ENCODE measurements at places on chromosomes 1 and 21.

- no peak for DNase-seq
Observed at GRCh38 chr1:236733653-236734052, 47.4 kb downstream of the ACTN2 start.

DNA sequence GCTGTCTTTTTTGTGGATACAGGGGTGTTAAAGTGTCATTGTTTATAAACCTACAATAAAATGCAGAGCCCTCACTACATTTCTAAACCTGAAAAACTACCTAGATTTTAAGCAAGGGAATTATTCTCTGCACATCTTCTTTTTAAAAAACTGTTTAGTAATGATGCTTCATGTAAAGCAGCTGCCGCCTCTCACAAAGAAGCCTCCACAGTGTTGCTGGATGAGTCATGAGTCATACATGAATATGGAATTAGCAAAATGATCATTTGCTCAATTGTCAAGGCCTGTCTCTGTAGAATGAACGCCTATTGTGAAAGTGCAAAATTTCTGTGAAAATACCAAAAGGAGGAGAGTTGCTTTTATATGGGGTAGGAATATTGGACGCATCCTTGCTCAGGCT, 259.5 kb upstream of the CHRM3 start:
- no peak for DNase-seq

DNA sequence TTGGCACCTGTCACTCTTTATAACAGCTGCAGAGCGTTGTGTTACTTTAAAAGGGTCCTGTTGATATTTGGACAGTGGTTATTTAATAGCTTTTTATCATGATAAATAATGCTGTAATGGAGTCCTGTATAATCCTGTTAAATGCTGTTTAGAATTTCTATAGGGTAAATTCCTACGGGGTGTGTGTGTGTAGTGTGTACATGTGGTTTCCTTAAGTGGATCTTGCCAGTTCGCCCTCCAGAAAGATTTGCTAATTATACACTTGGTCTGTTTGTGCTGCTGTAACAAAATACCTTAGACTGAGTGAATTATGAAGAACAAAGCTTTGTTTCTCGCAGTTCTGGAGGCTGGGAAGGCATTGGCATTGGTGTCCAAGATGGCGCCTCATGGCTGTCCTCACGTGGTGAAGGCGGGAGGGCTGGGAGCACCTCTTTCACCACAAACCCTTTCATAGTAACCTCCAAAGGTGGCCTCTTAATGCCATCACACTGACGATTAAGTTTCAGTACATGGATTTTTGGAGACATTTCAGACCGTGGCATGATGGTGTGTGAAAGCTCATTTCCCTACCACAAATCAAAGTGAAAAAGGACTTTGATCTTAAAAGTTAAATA, 11.2 kb downstream of the PRMT2 start:
- DNase-seq: no peak

DNA sequence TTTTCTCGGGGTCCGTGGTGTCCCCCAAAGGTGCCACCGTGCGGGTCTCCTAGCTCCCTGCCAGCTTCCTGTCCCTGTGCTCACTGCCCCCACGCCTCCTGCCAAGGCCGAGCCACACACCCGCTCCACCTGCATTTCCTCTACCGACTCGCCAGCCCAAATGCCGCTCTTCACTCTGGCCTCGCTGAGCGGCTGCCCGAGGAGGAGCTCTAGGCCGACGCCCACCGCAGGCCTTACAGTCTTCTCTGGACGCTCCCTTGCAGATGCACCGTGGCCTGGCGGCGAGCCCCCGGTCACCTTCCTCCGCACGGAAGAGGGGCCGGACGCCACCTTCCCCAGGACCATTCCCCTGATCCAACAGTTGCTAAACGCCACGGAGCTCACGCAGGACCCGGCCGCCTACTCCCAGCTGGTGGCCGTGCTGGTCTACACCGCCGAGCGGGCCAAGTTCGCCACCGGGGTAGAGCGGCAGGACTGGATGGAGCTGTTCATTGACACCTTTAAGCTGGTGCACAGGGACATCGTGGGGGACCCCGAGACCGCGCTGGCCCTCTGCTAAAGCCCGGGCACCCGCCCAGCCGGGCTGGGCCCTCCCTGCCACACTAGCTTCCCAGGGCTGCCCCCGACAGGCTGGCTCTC, 26.3 kb downstream of the FTCD start:
- no peak for DNase-seq

- DNase-seq: no peak
Observed at GRCh38 chr1:18903291-18903756, 969 bp upstream of the ALDH4A1 start.

GRCh38 chr1:53133261-53134041, 9.0 kb downstream of the SLC1A7 start:
- no peak for DNase-seq

DNA sequence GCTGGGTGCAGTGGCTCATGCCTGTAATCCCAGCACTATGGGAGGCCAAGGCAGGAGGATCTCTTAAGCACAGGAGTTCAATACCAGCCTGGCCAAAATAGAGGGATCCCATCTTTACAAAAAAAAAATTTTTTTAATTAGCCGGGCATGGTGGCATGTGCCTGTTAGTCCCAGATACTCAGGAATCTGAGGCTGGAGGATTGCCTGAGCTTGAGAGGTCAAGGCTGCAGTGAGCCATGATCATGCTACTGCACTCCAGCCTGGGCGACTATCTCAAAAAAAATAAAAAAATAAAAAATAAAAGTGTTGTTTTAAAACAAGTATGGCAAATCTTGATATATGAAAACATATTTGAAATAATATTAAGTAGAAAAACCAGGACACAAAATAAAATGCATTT, 44.4 kb upstream of the CACHD1 start:
- DNase-seq: no peak

GRCh38 chr1:46585312-46585938, 18.6 kb downstream of the MKNK1 start:
- no peak for DNase-seq

GRCh38 chr1:178910023-178910422, 39.1 kb upstream of the ANGPTL1 start:
- DNase-seq: no peak

GRCh38 chr1:224529844-224530243, 86.3 kb upstream of the CNIH3 start:
- no peak for DNase-seq

DNA sequence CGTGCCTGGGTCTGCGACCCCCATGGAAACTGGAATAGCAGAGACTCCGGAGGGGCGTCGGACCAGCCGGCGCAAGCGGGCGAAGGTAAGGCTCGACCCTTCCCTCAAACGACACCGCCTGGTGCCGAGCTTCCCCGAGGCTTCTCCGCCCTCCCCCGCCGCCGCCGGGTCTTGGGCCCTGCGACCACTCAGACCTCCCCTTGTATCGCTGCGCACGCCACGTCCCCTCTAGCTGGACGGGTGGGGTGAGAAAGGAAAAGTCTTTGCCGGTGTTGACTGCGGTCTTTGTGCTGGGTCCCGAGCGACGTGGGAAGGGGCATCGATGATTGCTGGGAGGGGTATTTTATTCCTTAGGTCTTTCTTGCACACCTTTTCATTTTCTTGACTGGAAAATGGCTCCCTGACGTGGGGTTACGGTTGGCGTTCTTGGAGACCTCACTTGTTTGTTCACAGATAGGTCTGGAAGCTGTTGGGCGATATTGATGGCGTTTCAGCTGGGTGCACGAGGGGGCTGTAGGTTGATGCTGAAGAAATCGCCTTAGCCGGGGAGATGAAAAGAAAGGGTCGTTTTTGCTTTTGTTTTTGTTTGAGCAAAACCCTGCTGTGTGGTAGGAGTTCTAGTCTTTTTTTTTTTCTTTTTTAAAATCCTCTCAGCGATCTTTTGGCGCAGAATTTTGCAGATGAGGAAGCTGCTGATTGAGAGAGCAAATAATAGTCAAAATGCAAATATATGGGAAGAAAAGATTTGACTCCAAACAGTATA, 776 bp downstream of the KDM1A start:
- peak; percentile 53 for DNase-seq

GRCh38 chr21:45113543-45113942, 39.2 kb downstream of the ADARB1 start:
- DNase-seq: no peak

DNA sequence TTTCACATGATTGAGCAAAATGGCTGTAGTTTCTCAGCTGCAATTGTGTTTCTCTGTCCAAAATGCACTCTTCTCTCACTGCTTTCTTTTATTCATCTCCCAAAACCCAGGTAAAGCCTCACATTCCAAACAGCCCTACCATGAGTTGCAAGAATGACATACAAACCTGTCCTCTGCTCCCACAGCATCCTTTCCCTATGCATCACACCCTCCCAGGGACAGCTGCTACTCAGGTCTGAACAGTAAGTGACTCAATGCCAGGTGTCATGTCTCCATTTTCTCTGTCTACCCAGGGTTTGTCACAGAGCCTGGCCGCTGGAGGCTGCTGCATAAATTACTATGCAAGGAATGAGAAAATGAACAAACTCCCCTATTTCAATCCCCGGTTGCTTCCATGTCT, 118.5 kb downstream of the PLD5 start:
- DNase-seq: no peak

DNA sequence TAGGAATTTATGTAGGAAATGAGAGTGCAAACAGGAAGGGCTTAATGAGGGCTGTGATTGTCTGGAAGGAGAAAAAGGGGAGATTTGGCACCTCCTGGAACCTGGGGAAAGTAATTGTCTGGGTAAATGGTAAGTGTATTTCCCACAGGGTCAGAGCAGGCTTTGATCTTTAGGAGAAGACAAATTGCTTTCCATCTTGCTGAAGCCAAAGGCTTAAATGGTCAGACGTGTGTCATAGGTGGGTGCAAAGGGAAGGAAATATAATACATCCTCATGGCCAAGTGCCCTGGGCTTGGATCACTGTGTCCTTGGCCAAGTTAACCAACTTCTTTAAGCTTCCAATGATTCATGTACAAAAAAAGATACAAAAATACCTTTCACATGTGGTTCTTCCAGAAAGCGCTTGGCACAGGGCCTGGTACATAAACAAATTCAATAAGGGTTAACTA, 1.3 kb upstream of the DUSP23 start:
- peak; percentile 92 for DNase-seq

- DNase-seq: no peak
Observed at GRCh38 chr1:177343445-177343844, 172.7 kb downstream of the BRINP2 start.

- DNase-seq: peak; percentile 49
Observed at GRCh38 chr1:105087506-105087905, 1337.8 kb downstream of the AMY1C start.

DNA sequence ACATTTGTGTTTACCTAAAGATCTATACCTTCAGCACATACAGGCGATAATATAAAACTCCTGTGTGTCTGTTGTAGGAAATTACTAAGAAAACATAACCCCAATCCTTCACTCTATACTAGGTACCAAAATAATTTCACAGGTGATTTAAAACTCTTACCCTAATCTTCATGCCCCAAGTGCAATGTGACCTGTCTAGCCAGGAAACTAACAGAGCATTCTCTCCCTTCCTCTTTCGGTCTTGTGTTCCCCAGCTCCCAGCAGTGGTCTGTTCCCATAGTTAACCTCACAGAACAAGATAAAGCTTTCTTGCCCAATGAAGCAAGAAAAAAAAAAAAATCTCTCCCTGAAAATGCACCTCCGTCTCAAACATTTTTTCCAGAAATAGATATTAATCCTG, 493.5 kb downstream of the DPYD start:
- no peak for DNase-seq

DNA sequence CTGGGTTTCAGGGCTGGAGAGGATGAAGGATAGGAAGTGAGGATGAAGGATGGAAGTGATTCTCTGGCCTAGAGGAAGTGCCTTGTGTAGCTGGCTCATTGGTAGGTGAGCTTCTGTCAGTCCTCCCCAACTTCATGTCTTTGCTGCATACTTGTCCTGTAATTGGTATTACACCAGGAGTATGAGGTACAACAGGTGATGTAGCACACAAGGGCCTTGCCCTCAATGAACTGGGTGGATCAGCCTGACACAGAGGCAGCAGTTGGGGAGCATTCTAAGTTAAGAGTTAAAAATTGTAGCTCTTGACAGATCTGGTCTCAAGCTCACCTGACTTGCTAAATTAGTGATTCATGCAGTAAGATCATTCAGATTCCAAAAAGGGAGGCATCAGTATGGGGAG, 37.9 kb upstream of the CACNA1E start:
- DNase-seq: no peak

- DNase-seq: no peak
Observed at GRCh38 chr1:57431400-57431799, 7.5 kb upstream of the DAB1 start.

DNA sequence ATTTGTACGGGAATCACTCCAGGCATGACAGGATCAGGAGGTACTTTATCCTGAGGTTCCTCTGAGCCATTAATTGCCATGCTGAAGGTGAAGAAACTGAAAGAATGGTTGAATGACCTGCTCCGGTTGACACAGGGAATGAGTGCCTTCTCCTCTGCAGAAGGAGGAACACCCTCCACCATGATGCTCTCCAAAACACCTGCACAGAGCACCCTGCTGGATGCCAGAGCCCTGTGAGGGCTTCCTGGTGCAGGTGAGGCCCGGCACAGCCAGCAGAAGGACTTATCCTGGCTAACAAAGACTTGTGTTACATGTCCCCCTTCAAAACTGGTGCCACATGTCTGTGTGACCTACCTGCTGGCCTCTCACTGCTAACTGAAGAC, 14.3 kb upstream of the LBR start:
- no peak for DNase-seq

GRCh38 chr1:19648689-19649088, 4.6 kb downstream of the NBL1 start:
- DNase-seq: no peak

DNA sequence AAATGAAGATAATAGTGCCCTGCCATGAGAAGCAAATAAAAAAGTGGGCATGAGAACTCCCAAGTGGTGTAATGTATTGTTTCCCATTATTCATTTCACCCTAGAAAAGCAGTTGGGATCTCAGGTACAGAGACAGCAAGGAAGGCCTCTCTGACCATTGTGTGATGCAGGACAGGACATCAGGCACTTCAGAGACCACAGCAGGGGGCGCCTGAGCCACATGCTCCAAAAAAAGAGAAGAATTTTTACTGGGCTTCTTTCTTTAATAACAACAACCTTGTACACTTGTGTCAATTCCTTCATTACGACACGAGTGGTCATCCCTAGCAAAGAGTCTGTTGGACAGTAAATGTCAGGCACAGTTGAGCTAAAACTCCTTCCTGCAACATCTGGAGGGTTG, 533.3 kb downstream of the OMA1 start:
- DNase-seq: no peak

GRCh38 chr1:232445361-232446106, 184.4 kb downstream of the SIPA1L2 start:
- DNase-seq: peak; percentile 20

- no peak for DNase-seq
Observed at GRCh38 chr1:36339215-36339614, 15.8 kb upstream of the EVA1B start.

GRCh38 chr1:27145934-27146354, 9.0 kb downstream of the SLC9A1 start:
- DNase-seq: peak; percentile 82

DNA sequence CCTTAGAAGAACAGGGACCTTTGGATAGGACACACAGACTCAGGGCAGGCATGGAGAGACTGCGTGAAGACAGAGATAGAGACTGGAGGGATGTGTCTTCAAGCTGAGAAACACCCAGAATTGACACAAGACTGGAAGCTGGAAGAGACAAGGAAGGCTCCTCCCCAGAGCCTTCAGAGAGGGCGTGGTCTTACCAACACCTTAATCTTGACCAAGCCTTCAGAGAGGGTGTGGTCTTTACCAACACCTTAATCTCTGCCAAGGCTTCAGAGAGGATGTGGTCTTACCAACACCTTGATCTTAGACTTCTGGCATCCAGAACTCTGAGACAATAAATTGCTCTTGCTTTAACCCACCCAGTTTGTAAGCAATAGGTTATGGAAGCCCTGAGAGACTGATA, 481.4 kb upstream of the VAMP3 start:
- DNase-seq: no peak

Measured in astrocyte of the spinal cord (primary cell).